Left hindlimb (tissue), 1 donor: ENCODE measurements at places on chromosomes 6 and 20.

- no peak for DNase-seq
Observed at GRCh38 chr6:3413592-3413991, 43.3 kb downstream of the SLC22A23 start.

- no peak for DNase-seq
Observed at GRCh38 chr6:130598021-130598989, 228.9 kb upstream of the SMLR1 start.

DNA sequence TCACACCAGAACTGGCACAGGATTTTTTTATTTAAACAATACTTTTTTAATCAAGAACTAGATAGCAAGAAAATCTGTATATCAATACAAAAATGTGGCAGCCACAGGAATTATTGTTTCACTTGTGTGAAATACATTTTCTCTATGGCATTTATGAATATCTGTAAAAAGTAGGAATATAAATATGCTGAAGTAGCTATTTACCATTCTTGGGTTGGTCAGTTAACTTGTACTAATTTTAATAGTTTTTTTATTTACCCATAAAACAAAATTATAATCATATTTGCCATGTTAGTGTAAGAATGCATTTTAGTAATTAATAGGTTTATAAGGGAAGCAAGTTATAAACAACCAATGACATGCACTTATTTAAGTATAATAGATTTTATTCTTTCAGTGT, 31.4 kb upstream of the TMEM30A start:
- no peak for DNase-seq

GRCh38 chr20:5114403-5114802, 5.4 kb downstream of the PCNA start:
- no peak for DNase-seq

- DNase-seq: peak; percentile 67
Observed at GRCh38 chr20:57236813-57237584, 29.4 kb downstream of the BMP7 start.

DNA sequence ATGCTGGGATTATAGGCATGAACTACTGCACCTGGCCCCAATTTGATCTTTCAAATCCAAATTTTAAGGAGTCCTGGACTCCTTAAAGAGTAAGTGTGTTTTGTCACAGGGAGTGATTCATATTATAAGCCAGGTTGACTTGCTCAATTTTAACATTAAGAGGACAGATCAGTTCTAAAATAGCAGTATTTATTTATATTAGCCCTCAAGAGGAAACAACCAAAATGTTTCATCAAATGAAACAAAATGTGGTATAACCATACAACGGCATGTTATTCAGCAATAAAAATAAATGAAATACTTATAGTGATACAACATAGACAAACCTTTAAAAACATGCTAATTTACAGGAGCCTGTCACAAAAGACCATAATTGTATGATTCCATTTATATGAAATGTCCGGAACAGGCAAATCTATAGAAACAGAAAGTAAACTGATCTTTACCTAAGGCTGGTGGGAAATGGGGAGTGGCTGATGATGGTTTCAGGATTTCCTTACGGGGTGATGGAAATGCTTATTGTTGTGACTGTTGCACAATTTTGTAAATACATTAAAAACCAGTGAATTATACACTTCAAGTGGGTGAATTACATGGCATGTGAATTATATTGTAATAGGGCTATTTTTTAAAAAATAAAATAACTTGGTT, 637.4 kb downstream of the MMUT start:
- no peak for DNase-seq

DNA sequence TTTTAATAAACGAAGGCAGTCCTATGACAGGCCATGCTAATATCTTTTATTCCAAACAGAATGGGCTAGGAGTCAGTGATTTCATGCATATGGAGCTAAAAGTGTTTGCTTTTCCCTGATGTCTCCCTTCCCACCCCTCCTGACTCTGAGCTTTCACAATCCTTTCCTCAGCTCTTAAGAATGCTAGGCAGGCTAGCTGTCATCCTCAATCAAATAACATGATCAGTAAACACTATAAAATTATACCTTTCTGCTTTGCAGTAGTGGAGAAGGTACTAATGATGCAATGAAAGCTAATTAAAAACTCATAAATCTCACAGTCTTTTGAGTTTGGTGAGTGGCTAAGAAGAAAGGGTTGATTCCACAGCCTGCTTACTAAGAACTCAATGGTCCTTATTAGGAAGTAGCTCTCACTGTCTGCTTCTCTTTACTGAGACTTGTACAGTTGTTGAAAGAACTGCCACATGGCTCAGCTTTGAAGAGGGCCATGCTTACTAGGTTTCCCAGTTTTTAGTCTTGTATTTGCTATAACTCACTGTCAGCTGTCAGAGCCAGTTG, 250.9 kb upstream of the JAG1 start:
- DNase-seq: no peak

GRCh38 chr20:3813848-3814581, 6.3 kb upstream of the AP5S1 start:
- DNase-seq: no peak

- DNase-seq: no peak
Observed at GRCh38 chr6:25829375-25829774, 2.5 kb downstream of the SLC17A1 start.

DNA sequence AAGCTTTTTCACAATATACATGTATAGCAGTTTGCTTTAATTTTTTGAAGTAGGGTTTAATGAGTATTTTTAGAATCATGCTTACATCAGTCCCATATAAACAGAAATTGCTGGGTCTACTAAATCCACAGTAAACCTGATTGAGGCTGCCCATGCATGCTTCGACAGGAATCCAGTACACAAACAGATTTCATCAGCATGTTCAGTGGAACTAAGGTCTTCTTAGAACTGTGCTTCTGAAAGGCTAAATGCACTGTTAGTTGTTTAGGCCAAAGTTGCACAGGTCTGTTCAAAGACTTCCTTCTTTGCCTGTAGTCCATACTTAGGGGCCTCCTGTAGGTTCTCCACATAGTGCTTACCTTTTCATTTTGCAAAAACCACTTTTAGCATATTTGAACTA, 42.5 kb upstream of the THBS2 start:
- DNase-seq: no peak

DNA sequence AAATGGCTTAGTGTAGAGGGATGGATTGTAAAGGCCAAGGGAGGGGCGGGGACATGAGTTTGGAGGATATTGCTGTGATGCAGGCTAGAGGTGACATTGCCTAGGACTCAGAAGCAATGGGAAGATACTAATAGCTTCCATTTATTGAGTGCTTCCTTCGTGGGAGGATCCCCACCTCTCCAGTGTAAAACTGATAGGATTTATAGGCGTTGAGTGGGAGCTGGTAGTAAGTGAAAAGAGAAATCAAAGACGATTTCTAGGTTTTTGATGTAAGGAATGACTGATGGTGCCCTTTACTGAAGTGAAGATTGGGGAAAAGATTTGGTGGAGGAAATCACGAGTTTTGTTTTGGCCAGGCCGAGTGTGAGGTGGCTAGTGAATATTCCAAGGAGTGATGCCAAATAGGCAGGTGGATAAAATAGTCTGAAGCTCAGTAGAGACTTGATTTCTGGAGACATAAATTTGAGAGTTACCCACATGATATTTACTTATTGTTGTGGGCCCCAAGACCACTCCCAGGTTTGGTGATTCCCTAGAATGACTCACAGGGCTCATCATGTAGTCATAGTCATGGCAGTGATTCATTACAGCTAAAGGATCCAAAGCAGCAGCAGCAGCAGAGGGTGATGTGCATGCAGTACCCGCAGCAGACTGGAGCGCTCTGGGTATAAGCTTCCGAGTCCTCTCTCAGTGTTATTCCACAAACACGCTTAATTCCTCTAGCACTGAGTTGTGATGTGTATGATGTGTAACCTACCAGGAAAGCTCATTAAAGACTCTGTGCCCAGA, 10.2 kb downstream of the RPRD1B start:
- no peak for DNase-seq

DNA sequence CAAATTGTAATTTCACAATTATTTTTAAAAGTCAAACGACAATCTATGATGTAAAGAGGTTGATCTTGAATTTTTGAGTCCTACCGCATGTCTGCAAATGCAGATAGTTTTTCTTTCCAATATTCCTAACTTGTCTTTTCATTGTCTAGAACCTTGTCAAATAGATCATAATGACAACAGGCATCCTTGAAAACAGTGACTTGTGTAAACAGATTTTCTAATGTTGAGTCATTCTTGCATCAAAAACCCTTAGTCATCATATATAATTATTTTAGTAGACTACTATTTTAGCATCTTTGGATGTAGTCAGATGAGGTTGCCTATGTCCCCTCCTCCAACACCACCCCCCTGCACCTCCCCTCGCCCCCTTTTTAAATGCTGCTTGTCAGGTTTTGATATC, 43.8 kb downstream of the BMP6 start:
- DNase-seq: no peak

DNA sequence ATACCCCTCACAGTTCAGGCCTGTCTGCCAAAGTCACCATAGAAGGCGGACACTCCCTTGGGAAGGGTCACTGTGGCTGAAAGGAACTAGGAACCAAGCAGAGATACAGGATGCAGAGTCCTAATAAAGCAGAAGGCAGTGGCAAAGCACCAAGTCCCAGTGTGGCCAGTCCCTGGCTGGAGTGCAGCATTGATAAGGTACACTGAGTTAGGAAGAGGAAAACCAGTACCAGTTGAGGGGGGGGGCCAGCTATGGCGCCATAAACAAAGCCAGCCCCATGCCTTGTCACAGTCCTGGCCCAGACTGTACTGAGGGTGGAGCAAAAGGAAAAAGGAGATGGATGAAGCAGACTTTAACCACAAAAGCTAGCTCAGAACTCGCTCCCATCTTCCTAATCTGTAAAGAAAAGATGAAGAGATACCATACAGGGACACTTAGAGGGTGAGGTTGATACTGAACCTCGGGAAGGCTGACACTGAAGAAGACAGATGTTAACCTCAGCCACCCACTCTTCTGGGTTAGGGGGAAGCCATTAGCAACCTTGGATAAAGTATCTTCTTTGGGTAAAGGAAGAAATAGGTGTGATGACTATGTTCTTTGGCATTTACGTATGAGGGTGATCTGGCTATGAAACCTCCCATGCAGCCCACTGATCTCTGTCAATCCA, 7.8 kb downstream of the ABHD12 start:
- no peak for DNase-seq

DNA sequence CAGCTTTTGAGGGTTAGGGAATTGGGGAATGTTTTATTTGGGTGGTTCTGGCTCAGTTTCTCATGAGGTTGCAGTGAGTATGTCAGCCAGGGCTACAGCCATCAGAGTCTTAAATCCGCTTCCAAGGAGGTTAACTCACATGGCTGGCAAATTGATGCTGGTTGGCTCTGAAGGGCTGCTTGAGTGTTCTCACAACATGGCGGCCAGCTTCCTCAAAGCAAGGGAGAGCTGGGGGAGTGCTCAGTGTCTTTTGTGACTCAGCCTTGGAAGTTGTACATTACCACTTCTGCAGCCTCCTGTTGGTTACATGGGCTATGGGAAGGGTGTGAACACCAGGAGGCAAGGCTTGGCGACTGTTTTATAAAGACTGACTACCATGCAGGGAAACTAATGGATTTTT, 17.8 kb upstream of the PPP1R3G start:
- DNase-seq: no peak

GRCh38 chr6:84635081-84635761, 129.2 kb downstream of the TBX18 start:
- DNase-seq: no peak

DNA sequence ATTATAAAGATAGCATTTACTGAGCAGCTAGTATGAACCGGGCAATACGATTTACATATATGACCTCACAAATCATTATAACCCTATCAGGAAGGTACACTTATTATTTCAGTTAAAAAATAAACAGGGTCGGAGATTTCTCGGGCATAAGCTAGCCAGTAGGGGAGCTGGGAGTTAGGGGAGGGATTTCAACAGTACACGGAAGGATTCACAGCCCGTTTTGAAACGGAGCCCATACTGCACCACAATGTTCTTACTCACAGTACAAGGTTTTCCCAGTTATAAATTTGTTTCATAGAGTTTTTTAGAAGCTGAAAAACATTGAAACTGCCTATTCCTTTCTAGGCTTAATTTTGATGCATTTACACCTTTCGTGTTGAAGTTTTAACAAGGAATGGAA, 607.1 kb downstream of the HDGFL1 start:
- DNase-seq: no peak

DNA sequence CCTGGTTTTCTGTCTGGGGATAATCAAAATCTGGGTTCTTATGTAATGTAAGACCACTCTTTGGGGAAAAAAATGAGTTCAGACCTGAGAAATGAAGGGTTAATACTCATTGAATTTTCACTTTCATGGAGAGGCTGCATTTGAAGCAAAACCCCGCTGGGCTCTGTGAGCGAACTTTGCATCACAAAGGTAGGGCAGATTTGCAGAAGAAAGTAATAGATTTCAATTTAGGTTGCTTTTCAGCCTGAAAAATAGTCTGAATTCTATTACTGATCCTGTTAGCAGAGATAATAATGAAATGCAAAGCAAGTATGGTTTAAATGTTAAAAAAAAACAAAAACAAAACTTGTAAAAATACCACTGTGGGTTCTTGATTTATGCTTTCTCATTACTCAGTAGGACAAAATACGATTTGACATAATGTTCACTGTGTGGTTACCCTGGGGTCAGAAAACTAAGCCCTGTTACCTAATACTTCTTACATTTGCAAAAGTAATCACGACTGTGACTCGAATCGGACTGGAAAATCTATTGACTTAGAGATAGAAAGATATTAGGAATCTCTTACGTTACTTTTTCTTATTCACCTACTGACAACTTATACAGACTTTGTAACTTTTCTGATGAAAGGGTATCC, 72.2 kb downstream of the UST start:
- DNase-seq: no peak

DNA sequence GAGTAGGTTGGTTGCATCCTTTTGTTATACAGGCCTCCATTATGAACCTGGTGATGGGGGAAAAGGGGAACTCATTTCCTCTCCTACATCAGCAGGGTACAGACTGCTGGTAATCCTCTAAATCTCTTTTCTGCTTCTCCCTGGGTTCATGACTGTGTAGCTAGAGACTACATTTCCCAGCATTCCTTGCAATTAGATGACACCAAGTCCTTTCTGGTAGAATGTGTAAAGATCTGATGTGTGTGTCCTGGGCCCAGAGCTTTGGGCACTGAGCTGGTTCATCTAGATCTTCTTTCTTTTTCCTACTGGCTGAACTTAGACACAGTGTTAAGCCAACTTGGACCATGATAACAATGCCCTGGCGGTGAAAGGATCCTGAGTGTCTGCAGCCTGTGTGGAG, 104.7 kb upstream of the IFNGR1 start:
- no peak for DNase-seq

DNA sequence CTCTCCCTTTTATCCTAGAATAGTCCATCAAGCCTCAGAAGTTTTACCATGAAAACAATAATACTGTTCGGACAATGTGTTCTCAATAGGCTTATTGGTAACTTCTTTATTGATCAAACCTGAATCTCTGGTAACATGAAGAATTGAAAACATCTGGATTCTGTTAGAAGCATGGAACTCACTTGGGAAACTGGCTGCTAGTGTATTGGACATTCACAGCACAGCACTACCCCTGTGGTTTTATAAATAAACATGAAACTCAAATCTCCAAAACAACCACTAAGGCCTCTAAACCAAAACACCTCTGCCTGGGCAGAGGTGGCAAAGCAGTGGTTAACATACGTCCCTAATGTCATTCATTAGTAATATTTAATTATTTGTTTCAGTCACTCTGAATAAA, 157.6 kb upstream of the KCNQ5 start:
- DNase-seq: no peak

- no peak for DNase-seq
Observed at GRCh38 chr6:141808662-141809061, 324.1 kb upstream of the GJE1 start.

GRCh38 chr20:32830437-32830836, 10.7 kb downstream of the MAPRE1 start:
- no peak for DNase-seq

- no peak for DNase-seq
Observed at GRCh38 chr6:73968221-73968757, 272.3 kb downstream of the CD109 start.

GRCh38 chr6:89436226-89436625, 3.3 kb downstream of the ANKRD6 start:
- DNase-seq: no peak
